ENCODE measurements at places on chromosomes 11 and 22.
A peak's percentile ranks its signal among the peaks of the same experiment; 100 is the strongest.

GRCh38 chr22:41544671-41545476, 604 bp upstream of the POLR3H start:
- no peak for DNase-seq

DNA sequence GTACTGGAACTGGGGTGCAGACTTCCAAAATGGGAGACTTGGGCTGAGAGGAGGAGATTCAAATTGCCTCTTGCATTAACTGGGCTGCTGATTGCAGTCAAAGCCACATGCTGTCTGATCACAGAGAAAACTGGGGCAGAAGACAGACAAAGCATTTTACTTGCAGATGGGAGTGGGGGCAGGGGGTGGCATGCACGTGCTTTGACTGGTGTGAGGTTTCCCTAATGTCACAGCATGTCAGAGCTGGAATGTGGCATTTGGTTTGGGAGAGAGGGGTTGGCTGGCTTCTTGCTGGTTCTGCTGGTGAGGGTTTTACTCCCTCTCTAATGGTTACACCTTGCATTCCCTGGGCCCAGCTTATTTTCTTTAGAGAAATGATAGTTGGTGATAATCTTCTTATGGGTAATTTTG, 2.9 kb downstream of the TUB start:
- DNase-seq: no peak

- no peak for DNase-seq
These were observed 31.4 kb upstream of the ANO5 start for GRCh38 chr11:22161489-22161888.

DNA sequence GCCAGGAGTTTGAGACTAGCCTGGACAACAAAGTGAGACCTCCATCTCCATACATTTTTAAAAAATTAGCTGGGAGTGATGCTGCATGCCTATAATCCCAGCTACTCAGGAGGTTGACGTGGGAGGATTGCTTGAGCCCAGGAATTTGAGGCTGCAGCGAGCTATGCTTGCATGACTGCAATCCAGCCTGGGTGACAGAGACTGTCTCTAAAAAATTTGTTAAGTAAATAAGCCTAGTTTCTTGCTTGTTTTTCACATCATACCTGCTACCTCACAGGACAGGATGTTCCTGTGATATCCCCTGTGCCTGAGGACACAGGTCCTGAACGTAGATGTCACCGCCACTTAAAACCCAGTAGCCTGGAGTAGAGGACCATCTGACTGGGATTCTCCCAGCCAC, 348.6 kb downstream of the MN1 start:
- DNase-seq: no peak

DNA sequence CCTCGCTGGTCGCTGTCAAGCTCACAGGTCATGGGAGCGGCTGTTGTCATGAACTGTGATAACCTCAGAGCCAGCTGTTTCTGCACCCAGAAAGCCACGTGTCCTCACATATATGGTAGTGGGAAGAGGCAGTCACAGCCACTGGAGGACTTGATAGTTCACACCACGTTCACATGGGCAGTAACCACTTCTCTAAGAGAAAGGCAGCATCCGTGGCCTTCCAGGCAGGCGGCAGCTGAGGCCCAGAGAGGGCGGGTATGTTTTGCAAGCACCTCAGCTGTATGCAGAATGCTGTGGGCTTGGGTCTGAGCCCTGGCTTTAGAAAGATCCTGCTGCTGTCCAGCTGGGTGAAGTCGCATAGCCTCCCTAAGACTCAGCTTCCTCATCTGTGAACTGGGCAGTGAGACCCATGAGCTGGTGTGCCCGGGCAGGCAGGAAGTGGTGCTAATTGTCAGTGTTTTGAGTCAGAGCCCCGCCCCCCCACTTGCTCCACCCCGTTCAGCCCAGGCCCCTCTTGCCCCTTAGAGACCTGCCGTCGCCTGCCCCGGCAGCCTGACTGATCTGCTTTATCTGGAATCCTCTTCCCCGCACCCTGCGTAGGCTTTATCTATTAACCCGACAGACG, 13.3 kb downstream of the TTC38 start:
- DNase-seq: peak; percentile 14

- DNase-seq: no peak
These were observed 2.0 kb downstream of the LRRC74B start for GRCh38 chr22:21047730-21048129.

- DNase-seq: no peak
These were observed 17.0 kb downstream of the UVRAG start for GRCh38 chr11:75831915-75832502.

DNA sequence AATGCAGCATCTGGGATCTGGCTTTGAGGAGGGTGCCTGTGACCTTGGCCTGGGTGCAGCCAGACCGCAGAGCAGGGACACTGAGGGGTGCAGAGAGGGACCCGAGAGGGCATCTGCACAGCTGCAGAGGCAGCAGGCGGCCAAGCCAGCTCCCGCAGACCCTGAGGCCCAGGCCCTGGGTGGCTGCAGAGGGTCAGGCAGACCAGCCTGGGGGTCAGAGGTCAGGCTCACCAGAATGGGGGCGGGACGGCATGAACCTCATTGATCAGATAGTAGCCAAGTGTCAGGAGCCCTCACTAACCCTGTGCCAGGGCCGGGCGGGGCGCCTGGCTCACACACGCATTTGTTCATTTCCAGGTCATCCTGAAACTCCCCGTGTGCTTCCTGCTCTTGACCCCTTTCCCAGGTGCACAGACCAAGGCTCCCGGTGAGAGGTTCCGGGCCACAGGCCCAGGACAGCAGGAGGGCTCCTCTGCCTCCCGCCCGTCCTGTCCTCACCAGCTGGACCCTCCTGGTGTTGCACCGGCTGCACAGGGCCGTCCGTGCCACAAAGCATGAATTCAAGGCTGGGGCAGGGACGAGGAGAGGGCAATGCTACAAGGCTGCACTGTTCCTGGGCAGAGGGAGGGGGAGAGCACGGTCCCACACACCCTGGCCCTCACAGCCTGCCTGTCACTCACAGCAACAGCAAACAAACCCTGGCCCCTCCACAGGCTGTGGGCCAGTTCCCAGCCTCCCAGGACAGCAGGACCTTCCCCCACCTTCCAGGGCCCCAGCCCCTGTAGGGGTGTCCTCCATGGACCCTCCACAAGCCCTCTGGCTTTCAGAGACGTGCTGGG, 3.3 kb downstream of the RTN4R start:
- DNase-seq: peak; percentile 43

- DNase-seq: no peak
These were observed 9.4 kb downstream of the ADAMTS15 start for GRCh38 chr11:130457623-130458409.

DNA sequence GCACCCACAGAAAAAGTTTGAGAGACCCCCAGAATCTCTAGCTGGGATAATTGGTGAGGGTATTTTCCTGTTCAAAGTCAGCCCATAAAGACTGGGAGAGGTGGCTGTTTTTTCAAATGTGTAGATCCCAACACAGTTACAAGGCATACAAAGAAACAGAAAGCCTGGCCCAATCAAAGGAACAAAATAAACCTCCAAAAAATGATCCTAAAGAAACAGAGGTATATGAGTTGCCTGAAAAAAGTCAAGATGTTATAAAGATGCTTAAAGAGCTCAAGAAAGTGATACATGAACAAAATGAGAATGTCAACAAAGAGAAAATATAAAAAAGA, 40.2 kb upstream of the MMP12 start:
- no peak for DNase-seq

GRCh38 chr22:35601743-35602615, 15.2 kb downstream of the MB start:
- no peak for DNase-seq

DNA sequence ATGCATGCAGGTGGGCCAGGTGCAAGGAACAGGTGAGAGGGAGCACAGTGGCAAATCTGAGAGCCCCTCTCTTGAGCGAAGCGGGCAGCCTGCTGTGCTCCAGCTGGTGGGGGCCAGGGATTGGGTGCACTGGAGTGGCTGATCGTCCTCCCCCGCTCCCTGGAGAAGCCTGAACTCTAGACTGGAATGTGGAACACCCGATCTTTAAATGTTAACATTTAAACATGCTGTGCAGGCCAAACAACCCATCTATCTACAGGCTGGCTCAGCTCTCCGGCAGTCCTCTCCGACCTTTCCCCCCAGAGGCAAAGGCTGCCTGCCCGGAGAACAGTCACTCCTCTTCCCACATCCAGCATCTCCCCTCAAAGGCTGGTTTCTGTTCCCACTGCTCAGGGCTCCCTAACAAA, 5.1 kb downstream of the MRGPRF start:
- DNase-seq: no peak

- no peak for DNase-seq
These were observed 24.3 kb downstream of the SUSD2 start for GRCh38 chr22:24205438-24206195.

GRCh38 chr11:93344855-93345333, 14.4 kb downstream of the DEUP1 start:
- DNase-seq: no peak

- DNase-seq: no peak
These were observed 786.1 kb upstream of the CNTN5 start for GRCh38 chr11:98234698-98235097.

- peak; percentile 88 for DNase-seq
These were observed at the start of gene TUBGCP6 for GRCh38 chr22:50244420-50245213. Gene TUBGCP6 (minus strand): TSS chr22:50245023. CDS start chr22:50244459, 564 bp downstream.

- DNase-seq: no peak
These were observed 839 bp downstream of the LRRN4CL start for GRCh38 chr11:62688491-62688890.

DNA sequence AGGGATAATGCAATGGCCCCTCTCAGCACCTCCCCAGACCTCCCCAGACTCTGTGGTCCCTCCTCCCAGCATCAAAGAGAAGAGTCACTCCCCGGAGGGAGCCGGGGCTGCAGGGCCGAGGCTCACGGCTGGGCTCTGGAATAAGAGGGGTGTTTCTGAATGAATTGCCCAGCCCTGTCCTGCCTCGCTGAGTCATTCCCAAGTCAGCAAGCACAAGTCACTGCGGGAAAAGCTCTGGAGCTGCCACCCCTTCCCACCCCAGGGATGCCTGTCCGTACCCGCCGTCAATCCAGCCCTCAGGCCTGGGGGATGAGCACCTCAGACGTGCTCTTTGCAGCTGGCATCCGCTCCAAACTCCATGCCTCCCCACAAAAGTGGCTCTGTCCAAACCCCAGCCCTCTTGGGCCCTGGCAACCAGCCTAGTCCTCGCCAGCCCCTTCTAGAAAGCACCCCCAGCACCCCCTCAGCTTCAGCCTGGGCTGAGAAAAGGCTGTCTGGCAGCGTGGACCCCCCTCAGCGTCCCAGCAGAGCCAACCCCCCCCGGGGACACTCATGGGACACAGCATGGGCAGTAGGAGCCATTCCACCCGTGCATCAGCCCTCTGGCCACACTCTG, 22.7 kb downstream of the CELSR1 start:
- no peak for DNase-seq

DNA sequence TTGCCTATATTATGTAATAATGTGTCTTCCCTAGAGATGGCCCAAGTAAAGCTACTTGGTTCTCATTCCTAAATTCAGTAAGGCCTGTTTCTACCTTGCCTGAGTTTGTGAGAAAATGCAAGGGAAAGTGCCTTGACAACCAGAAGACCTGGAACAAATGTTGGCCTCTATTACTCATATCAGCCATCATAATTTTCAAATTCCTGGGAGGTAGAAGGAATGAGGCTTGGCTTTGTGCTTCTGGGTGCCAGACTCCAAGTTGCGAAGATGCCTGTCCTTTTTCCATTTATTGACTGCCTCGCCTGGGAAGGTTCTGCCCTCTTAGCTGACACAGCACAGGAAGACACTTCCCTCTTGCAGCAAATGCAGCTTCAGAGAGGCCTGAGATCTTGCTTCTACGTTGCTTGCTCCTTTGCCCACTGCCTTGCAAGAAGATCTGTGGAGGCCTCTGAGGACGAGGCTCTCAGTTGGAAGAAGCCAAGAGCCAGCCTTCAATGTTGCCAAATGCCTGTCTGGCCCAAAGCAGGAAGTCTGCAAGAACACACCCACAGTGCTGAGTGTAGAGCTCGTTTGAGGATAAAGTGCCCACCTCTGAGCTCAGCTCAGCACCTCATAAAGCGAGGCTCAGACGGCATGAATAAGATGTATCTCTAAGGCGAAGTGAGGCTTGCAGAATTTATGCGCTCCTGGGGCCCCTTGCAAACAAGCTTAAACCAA, 120.1 kb downstream of the GALNT18 start:
- no peak for DNase-seq

DNA sequence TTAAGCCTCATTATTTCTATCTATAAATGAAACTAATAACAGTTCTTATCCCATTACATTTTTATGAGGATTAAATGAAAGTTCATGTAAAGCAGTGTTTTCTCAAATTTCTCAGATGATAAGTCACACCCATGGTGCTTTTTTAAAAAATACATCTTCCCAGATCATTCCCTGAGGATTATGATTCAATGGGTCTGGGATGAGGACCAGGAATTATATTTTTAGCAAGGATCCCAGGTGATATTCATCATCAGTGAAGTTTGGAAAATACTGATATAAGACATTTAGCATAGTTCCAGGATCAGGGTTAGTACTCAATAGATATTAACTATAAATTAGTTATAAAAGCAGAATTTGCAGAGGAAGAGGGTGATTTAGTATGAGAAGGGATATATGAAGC, 89.1 kb downstream of the BBOX1 start:
- no peak for DNase-seq

- DNase-seq: no peak
These were observed 14.6 kb upstream of the ANO1 start for GRCh38 chr11:70063555-70063954.

DNA sequence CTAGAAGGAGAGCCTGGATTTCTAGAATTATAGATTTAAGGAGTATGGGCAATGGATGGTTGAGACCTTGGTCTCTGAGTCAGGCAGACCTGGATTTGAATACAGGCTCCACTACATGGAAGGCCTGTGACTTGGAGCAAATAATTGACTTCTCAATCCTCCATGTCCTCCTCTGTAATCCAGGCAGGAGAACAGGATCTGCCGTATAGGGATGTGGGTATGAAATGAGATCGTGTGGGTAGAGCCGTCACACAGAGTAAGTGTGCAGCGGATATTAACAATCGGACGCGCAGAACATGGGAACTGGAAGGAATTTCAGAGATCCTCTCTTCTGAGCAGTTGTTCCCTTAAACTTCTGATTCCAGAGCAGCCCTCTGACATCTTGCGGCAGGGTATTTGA, 11.5 kb upstream of the TMPRSS13 start:
- DNase-seq: no peak

DNA sequence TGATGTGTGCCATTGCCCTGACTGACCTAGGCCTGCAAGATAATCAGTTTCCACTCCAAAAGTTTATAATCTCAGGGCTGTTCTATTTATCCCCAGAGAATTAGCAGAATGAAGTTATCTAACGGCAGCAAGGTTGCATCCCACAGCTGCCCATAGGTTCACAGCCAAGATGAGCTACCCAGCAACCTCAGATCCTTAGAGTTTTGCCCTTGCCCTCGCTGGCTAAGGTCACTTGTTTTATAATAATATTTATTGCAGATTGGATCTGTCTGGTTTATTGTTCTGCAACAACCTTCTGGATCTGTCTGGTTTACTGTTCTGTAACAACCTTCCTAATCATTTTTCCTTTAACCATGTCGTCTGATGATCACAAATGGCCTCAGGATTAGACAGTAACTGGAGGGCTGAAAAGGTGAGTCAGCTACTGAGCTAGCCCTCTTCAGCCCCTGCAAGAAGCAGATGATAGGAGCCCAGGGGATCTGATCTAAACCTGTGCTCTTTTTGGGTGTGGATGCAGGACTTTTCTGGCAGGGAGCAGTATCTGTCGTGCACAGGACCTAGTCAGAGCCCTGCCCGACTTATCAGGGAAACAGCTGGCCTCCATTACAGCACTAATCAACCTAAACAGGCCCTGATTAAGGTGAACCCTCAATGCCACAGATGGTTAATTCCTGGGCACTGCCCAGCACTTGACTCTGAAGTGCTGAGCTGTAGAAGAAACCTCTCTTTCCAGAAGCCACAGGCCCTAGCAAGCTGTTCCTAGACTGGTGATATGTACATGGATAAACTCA, 642.9 kb upstream of the KIRREL3 start:
- no peak for DNase-seq
